ENCODE measurements at places on chromosomes 7 and 10. TPM values are rescaled to one million over a fixed set of nuclear protein-coding genes. Genes with fewer than 3 reads are reported as not detected.

The ASAH2B gene
- total RNA-seq = 7.4 TPM

The ABCC2 gene
- 0.80 TPM for total RNA-seq

The HMX3 gene
- total RNA-seq = not detected

The CCL24 gene
- not detected for total RNA-seq

The ZNF365 gene
- total RNA-seq = 10.5 TPM

The AIFM2 gene
- 5.6 TPM for total RNA-seq

The AGAP9 gene
- 3.3 TPM for total RNA-seq

The SDK1 gene
- total RNA-seq = not detected

The PNLIP gene
- total RNA-seq = not detected

The C10orf62 gene
- total RNA-seq = not detected
